IPS DF 19.7 (cell line): ENCODE measurements at places on chromosomes 6 and 20.

GRCh38 chr6:76752841-76753240 lies 680.4 kb upstream of the IMPG1 start:
- no peak for DNase-seq

GRCh38 chr6:142692942-142693341 lies 252.0 kb downstream of the HIVEP2 start:
- DNase-seq: peak; percentile 59

- no peak for DNase-seq
These were observed 17.6 kb downstream of the PHACTR2 start for GRCh38 chr6:143695130-143695968.

GRCh38 chr20:24785141-24786110 lies 163.6 kb upstream of the CST7 start:
- DNase-seq: no peak

- no peak for DNase-seq
These were observed 13.4 kb upstream of the OCSTAMP start for GRCh38 chr20:46563860-46564221.

- DNase-seq: no peak
These were observed 59.5 kb downstream of the SAMD3 start for GRCh38 chr6:130163266-130163665.

DNA sequence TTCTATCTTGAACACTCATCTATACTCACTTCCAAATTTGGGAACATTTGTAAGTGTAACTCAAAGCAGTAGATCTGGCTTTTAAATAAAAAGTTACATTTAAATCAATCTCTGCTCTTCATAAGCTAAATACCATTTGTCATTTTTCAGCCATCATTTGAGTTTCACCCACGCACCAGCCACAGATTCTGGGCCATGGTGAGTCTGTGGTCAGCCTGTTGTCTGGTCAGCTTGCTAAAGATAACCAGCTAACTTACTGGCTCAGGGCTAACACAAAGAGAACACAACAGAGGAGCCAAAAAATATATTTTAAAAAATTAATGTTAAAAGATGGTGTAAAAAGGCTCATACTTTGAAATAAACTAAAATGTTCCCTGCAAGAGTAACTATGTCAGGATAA lies 181.3 kb downstream of the KIF6 start:
- no peak for DNase-seq

DNA sequence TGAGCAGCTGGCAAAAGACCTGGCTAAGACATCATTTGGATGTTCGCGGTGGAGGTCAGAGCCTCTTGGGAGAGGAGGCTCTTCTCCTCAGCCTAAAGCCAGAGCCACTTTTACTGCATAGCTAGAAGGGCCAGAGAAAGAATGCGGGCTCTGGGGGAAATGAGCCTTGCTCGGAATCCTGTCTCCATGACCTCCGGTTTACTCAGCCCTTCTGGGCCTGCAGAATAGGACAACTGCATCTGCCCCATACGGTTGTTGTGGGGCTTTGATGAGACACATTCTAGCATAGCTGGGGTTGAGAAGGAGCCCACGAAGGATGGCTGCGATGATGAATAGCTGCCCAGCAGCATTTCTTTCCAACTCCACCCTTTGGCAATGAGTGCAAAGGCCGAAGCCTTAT lies 115.0 kb upstream of the SLC22A23 start:
- no peak for DNase-seq

DNA sequence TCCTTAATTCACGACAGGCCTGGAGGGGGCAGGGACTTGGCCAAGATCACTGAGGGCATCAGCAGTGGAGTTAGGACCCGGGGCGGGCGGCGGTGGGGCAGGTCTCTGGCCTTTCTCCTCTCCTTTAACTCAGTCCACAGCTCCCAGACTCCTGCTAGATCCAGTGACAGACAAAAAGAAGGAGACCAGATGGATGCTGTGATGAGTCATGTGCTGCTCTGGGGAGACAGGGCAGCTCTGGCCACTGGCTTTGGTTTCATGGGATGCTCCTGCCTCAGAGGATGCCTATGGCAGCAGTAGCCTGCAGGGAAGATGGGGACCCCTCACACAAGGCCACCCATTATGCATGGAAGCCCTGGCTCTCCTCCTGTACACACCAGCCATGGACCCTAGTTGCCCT lies 20.5 kb downstream of the EPB41L1 start:
- DNase-seq: no peak

DNA sequence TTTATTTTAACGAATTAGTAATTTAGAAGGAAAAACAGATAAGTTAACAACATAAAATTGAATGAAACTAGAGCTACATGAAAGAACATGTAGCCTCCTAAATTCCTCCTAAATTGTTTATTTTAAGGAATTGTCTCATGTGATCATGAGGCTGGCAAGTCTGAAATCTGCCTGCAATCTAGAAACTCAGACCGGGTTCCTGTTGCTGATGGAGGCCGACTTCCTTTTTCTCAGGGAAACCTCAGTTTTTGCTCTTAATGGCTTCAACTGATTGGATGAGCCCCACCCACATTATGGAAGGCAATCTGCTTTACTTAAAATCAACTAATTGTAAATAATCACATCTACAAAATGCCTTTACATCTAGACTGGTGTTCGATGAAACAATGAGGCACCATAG lies 267.6 kb upstream of the PRND start:
- no peak for DNase-seq

GRCh38 chr6:49634836-49635218 lies 1.8 kb downstream of the RHAG start:
- DNase-seq: no peak

GRCh38 chr6:36769183-36769675 lies 70.0 kb downstream of the CPNE5 start:
- no peak for DNase-seq

GRCh38 chr6:148780918-148781436 lies 34.1 kb downstream of the UST start:
- DNase-seq: no peak

GRCh38 chr20:32823078-32823477 lies 3.3 kb downstream of the MAPRE1 start:
- no peak for DNase-seq

- no peak for DNase-seq
These were observed 113.2 kb downstream of the CEBPB start for GRCh38 chr20:50303573-50304500.

- no peak for DNase-seq
These were observed 40.0 kb downstream of the HEBP2 start for GRCh38 chr6:138443979-138444378.

GRCh38 chr6:34045771-34046170 lies 100.1 kb downstream of the GRM4 start:
- no peak for DNase-seq

- no peak for DNase-seq
These were observed 37.7 kb downstream of the MDFI start for GRCh38 chr6:41675992-41676391.

DNA sequence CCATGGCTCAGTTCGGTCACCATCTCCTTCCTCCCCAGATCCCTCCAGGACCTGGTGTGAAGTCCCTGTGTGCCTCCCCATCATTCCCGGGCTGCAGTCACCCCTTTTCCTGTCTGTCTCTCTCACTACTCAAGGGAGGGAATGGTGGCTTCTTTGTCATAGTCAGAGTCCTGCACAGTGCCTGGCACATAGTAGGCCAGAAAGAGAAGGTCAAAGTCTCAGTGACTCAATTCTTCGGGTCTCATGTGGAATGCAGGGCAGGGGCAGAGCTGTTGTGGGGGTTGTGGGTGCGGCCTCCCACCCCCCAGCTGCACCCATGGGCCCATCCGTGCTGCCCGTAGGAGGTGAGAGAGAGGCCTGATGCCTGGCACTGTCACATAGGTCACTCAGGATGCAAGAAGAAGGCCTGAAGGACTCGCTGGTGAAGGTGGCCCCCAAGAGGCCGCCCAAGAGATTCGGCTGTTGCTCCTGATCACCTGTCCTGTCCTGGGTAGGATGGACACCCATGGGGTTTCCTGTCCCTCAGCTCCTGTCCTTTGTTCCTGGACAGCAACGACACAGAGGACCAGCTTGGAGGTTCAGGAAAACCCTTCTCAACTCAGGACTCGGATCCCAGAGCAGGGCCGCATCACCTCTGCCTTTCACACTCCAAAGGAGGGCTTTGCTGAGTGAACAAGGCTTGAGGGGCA lies 34.1 kb downstream of the RAB44 start:
- no peak for DNase-seq

- DNase-seq: no peak
These were observed 2.8 kb downstream of the RIOK1 start for GRCh38 chr6:7392402-7392801.

GRCh38 chr6:33609528-33609927 lies 11.6 kb upstream of the ITPR3 start:
- no peak for DNase-seq

DNA sequence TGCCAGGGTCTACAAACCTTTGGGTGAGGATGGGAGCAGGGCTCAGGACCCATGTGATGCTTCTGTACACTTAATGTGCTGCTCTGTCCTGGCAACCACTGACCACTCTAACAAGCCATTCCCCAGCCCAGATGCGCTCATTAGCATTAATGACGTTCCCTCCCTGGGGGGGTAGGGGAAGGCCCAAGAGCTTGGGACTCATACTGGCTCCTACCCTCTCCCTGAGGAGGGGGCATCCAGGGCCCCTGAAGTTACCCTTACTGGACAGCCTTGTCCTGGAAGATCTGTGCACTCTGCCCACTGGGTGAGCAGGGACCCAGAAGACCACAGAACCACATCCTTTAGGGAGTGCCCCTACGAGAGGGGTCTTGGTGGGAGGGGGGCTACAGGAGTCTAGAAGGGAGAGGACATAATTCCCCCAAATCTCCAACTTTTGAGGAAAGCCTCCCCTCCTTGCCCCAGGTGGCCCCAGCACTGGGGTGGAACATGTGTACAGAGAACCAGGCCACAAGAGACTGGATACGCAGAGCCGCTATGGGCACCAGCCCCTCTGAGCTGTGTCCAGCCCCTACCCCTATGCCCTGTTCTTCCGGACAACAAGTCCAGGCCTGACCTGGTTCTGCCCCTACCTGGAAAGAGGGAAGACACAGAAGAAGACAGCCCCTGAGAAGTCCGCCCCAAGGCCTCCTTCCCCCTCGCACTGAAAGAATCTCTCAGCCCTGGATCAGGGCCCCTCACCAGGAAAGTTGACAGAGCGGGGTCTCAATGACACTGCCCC lies 1.4 kb downstream of the TEAD3 start:
- DNase-seq: no peak

DNA sequence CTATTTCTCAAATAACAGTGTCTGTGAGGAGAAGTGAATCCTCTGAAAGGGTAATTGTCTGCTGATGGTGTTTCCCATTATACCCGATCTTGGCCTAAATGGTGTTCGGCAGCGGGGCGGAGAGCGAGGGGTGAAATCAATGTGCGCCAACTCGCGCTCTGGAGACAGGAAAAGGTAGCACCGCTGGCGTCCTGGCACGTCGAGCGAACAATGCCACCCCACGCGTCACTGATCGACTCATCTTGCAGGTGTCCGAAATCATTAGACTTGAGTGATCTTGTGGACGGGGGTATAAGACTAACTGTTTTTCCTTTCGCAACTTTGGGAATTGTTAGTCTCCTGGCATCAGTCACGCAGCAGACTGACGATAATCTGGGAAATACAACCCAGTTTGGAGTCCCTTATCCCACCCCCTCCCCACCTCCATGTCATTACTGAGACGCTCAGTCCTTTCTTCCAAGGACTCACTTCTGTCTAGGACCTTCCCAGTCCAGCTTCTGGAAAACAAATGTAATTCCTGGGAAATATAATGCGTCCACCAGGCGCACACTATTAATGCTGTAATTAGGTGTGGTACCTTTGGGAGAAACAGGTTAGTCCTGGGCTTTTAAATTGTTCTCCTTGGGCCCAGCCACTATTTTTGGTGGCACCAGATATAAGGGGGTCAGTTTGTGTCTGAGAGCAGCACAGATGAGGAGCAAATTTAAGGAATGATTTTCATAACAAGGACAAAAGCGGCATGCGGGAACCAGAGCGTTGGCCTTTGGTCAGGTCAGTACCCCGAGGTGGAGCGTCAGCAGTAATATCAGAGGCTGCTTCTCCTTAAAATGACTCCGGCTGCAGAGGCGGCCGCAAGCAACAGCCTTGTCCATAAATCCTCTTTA lies 2.3 kb downstream of the LINC00237 start:
- no peak for DNase-seq

DNA sequence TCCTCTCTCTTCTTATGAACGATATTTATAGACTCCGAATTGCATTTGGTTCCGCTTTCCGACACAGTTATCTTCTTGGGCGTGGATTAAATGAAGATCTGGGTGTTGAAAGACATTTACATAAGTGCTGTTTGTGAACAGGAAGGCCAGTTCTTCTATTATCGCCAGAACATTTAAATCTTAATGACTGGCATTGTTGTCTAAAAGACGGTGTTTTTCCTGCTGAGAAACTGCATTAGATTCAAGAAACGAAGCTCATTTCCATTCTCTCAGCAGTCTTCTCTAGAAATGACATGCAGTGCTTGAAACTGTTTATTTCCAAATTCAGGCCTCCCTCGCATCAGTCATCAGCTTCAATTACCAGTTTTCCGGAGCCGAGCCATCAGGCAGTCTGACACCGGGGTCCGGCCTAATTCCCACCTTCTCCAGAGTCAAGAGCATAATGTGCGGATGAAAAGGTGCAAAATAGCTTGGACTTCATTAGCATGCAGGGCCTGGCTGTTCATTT lies 16.0 kb downstream of the LINC00237 start:
- DNase-seq: no peak

DNA sequence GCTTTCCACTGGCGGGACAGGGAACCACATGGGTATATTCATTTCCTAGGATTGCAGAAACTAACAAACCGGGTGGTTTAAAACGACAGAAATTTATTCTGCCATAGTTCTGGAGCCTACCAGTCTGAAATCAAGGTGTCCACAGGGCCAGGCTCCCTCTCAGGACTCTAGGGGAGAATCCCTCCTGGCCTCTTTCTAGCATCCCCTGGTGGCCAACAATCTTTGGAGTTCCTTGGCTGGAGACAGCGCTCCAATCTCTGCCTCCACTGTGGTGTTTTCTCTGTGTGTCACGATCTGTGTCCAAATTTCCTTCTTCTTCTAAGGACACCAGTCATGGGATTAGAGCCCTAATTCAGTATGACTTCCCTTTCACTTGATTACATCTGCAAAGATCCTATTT lies 95.0 kb downstream of the SCML4 start:
- DNase-seq: no peak

DNA sequence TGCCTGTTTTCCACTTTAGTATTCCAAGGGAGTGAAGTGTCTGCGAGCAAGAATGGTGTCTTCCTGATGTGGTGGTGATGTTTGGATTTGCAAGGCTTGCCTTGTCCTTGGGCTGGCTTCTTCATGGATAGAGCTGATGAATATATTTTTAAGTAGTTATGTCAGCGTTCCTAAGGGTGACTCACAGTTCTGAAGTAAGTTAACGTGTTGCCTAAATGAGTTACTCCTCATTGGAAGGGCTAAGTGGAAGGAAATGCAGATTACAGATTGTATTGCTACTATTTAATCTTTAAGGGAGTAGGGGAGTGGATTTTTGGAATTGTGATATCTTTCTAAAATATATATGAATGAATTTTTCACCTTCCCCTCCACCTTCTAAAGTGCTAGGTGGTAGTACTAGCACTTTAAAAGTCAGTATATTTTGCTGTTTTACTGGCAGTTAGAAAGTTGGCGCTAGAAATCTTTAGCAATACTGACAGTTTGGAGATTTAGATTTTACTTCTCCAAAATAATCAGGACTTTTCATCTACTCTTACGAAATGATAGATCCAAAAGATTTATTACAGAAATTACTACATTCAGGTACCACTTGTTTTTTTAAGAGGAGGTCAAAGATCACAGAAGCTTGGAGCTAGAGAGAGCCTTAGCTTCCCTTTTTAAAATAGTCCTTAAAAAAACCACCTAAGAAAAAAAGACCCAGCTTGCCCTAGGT lies 197.4 kb downstream of the JARID2 start:
- no peak for DNase-seq

GRCh38 chr6:129130959-129131681 lies 248.2 kb downstream of the LAMA2 start:
- no peak for DNase-seq

GRCh38 chr6:110283657-110284056 lies 74.5 kb downstream of the METTL24 start:
- no peak for DNase-seq
